ENCODE measurements at places on chromosomes 7 and 10.

- DNase-seq: no peak
These were observed 104.1 kb upstream of the FAM20C start for GRCh38 chr7:88095-88926.

GRCh38 chr10:120477021-120477742 is 20.2 kb downstream of the PLPP4 start:
- peak; percentile 9 for DNase-seq

- no peak for DNase-seq
These were observed 179.5 kb downstream of the ADAM12 start for GRCh38 chr10:126208726-126209302.

DNA sequence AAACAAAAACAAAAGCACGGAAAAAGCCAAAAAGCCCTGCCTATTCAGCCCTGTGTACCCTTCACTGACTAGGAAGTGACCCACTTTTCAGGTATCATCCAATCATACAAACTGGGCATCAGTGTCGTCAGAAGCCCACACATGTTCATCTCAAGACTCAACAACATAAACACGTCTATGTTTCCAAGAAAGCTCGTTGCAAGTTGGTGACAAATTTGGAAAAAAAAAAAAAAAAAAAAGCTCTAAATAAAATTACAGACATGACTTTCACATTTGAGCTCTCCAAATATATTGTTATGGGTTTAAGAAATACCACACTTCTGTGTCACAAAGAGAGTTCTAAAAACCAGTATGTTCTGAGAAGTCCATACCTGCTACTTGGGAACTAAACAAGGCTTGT is 204.7 kb upstream of the KLF14 start:
- no peak for DNase-seq

GRCh38 chr7:3196629-3197400 is 104.2 kb upstream of the SDK1 start:
- no peak for DNase-seq

GRCh38 chr10:50551894-50552293 is 71.9 kb downstream of the SGMS1 start:
- no peak for DNase-seq

- DNase-seq: peak; percentile 26
These were observed 157.3 kb downstream of the CTTNBP2 start for GRCh38 chr7:117715784-117716445.

DNA sequence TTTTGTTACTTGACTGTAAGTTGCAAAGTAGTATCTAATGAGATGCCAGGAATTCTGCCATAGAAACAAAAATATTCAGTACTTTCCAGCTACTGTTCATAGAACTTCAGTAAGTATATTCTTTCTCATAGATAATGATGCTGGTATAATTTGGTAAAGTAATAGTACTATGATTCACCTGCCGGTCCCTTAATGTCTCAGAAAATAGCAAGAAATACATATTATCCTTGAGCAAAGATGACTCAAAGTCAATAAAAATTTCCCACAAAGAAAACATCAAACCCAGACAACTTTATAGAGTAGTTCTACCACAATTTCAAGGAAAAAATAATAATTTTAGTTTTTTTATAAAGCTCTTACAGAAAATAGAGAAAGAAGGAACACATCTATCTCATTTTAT is 105.4 kb downstream of the EPDR1 start:
- no peak for DNase-seq

DNA sequence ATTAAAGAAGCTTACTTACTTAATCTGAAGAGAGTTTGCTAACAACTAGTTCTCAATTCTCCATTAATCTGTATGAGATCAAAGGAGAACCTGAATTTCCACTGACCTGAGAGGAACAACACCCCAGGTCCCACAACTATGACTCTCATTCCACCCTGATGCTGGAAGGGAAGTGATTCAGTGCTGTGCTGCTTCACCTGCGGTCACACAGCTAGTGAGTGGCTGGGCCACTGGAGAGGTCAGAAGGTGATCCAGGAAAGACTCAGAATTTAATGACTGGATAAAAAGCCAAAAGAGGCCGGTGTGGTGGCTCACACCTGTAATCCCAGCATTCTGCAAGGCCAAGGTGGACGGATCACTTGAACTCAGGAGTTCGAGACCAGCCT is 23.6 kb downstream of the SORBS1 start:
- DNase-seq: no peak

- no peak for DNase-seq
These were observed 16.6 kb upstream of the CAMK1D start for GRCh38 chr10:12332572-12333379.

- no peak for DNase-seq
These were observed 36.2 kb upstream of the HECW1 start for GRCh38 chr7:43076189-43076605.

GRCh38 chr7:28729727-28730126 is 228.4 kb downstream of the TRIL start:
- no peak for DNase-seq

DNA sequence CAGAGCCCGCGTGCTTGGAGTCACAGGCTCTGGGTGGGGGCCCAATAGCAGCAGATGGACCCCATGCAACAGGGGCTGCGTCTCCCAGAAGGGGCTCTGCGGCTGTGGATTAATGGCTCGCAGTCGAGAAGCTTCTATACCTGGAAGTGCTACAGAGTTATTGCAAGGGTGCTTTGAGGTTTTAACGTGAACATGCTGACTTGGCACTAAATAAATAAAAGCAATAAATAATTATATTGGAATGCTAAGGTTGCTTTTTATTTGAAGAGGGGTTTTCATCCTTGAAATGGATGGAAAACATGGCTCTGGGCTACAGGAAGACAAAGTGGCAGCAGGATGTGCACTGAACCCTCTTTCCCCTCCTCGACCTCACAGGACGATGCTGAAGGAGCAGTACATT is 122.4 kb downstream of the PAXIP1 start:
- DNase-seq: no peak

- DNase-seq: no peak
These were observed 46.8 kb upstream of the GLCCI1 start for GRCh38 chr7:7921830-7922229.

DNA sequence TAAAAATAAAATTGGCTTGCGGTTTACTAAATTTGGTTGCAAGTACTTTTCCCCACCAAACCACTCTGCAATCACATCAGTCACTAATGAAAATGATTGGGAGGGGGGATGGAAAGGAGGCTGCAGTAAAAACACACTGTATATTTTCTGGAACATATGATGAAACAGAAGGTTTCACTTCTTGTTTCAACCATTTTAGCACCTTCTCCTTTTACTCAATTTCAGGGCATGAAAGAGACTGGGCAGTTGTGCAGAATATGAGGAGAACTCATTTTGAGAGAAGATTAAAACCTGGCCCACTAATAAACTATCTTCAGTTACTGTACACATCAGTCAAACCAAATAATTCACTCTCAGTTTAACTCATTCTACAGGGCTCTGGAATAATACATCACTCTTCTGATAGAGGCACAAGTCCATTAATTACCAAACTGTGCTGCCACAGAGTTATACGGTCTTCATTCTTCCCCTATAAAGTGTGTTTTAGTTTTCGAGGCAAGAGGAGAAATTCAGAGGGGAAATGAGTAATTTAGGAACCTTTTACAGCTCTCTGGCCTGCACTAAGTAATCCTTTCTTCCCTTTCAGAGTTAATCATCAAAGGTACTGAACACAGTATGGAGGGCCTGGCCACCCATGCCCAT is 25.5 kb downstream of the JAZF1 start:
- DNase-seq: no peak

GRCh38 chr10:77944519-77944918 is 18.0 kb upstream of the DLG5 start:
- no peak for DNase-seq

GRCh38 chr7:118140468-118140867 is 43.5 kb upstream of the LSM8 start:
- no peak for DNase-seq

DNA sequence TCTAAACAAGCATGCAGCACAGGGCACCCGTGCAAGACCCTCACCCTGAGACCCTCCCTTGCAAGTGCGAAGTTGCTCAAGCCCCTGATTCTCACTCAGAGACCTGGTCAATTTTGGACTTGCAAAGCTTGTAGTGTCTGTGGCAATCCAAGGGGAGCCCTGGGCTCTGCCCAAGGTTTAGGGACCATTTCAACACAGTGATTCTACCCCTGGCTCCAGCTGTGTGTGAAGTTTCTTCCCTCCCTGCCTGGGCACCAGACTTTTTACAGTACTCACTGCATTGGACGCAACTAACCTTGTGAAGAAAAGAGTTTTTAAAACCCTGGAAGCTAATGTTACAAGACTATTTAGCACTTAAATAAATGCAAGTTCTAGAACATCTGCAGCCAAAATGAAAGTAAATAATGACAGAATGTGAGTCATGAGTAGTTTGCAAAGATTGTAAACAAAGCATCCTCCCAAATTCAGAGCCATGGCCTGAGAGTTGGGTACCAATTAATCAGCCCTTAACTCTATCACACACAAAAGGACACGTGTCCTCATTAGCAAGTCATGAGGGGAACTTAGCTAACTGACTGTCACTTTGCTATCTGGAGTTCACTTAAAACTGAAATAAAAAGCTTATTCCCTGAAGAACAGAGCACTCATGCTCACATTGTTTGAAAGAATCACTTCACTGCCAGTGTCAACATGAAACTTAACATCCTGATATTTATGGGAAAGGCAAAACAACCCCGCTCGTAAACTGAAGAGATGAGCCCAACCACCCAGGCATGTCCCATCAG is 48.1 kb downstream of the RGS10 start:
- DNase-seq: no peak

DNA sequence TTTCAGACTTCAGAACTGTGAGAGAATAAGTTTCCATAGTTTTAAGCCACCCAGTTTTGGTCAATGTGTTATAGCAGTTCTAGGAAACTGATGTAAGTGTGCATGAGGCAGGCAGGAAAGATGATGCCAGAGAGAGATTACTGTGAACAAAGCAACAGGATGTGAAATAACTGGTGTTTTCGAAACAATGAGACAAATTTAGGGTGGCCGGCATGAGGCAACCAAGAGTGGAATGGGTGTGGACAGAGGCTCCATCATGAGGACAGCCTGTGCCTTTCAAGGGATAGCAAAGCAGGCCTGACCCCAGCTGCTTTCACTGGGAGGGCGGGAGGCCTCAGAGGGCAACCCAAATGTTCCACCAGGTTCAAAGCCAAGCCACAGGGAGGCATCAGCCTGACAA is 67.3 kb upstream of the UCN3 start:
- peak; percentile 72 for DNase-seq

- DNase-seq: no peak
These were observed 564.7 kb upstream of the COBL start for GRCh38 chr7:51881309-51881708.

GRCh38 chr10:60377955-60378354 is 11.7 kb downstream of the ANK3 start:
- DNase-seq: no peak

DNA sequence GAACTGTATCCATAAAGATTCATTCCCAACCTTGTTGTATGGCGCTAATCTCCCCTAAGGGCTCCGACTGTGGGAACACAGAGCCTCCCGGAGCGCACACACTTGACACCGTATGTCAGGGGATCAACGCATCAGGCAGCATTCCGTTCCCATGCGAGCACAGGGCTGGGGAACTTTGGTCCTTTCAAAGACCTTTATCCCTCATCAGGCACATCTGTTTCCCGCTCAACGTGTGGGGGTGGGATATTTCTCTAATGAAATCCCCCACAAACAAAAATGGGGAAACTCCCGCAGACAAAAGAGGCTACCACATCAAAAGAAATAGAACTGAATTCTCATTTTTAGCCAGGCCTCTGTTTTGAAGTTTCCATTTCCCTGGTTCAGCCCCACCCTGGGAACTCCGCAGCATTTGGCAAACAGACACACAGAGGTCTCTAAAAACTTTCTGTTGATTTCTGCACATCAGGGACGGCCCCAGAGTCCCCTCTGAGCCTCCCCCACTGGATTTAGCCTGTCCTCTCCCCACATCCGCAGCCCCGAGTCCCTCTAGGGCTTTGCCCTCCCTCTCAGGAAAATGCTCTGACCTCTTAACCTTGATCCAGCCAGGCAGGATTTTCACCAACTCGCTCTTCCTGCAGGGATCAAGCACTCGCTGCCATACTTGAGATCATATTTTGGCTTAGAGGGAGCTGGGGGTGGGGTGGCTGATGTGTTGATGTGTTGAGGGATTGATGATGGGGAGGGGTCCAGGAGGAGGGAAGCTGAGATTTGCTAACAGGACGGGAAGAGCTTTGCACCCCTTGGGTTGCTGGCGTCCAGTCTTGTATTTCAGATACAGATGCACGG is 6.6 kb downstream of the CPA5 start:
- DNase-seq: no peak

DNA sequence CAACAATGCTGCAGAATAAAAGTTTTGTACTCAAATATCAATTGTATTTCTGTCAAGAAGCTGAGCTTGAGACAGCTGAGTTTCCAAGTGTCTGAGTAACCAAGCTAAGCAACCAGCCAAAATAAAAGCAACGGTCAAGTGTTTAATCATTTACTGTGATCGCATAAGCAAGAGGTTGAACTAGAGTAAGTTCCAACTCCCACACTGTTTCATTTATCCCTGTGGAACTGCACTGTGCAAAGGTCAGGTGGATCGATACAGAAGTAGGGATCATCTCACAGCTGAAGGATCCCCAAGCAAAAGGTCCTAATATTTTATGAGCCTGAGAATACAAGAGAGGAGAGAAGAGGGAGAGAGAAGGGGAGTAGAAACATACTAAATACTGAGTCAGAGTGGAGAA is 21.4 kb downstream of the OR2A14 start:
- no peak for DNase-seq

GRCh38 chr7:120992272-120992964 is 3.9 kb downstream of the CPED1 start:
- no peak for DNase-seq

- no peak for DNase-seq
These were observed 272.2 kb upstream of the NEBL start for GRCh38 chr10:21169271-21169670.

DNA sequence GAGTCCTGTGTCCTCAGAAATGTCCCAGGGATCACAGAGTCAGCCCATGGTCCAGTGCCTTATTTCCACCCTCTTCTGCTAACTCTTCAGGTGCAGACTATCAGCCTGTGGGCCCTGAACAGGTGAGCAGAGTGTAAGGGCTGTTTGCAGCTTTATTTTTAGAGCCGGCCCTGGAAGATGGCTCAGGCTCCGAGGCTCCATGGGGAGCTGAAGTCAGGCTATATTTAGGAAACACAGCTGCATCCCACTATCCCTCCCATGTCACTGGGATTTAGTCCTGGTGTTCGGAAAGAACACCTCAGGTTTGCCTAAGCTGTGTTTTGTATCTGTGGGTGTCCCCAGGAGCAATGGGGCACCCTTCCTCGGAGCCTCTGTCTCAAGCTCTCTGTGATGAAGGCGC is 126.9 kb downstream of the RPS24 start:
- no peak for DNase-seq

DNA sequence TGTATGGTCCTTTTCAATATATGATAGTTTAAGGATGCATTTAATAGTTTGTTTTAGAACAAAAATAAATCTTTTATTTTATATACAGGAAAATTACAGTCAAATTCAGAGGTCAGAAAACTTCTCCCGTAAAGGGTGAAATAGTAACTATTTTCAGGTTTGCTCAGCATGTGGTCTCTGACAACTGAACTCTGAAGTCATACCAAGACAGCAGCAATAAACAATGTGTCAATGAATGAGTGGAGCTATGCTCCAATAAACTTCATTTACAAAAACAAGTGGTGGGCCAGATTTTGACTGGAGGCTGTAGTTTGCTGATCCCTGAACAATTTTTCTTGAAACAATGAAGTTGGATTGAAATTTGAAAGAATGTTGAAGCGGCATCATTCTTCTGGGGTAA is 123.6 kb downstream of the ZNF248 start:
- no peak for DNase-seq

GRCh38 chr7:145050415-145050814 is 214.6 kb upstream of the TPK1 start:
- DNase-seq: no peak
